Spinal cord (tissue), 10 donors: ENCODE measurements at places on chromosomes 5 and 9.
A peak's percentile ranks its signal among the peaks of the same experiment; 100 is the strongest.

DNA sequence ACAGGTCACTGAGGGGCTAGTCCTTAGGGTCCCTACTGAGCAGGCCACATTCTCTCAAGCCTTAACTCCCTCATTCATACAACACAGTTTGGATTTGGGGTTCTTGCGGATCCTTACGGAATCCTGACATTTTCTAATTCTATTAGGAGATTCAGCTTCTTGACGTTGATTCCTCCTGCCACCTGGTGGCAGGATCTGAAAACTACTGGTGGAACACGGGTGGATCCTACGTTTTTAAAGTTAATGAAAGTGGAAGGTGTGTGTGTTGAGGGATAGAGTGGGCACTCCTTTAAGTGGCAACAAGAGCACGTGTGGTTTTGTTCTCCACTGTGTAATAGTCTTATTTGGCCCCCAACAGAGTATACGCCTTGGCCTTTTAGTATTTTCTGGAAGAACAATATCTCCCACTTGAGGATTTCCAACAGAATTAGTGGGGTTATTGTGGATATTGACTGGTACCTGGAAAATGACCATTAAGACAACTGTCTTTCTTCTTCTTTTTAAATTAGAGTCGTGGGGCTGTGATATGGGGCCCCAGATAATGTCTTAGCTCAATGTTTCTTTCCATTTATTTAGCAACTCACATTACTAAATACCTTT is 25.2 kb downstream of the SLC28A3 start:
- peak; percentile 93 for DNase-seq

- DNase-seq: no peak
Measured at GRCh38 chr5:127019928-127020327, 10.4 kb downstream of the MARCHF3 start.

- DNase-seq: no peak
Measured at GRCh38 chr5:132760601-132761317, 13.5 kb downstream of the CCNI2 start.

DNA sequence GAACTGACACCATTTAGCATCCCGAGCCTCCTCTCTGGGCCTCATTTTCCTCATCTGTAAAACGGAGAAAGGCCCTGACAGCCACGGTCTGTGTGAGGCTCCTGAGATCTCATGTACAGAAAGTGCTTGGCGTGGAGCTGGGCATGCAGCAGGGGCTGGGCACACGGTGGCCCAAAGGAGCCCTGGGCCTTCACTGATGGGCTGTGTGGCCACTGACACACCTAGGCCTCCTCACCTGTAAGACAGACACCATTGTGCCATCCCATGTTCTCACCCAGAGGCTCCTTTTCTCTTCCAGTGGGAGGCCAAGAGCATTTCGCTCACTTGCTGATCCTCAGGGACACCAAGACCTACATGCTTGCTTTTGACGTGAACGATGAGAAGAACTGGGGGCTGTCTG is 1.6 kb downstream of the ORM1 start:
- DNase-seq: no peak

DNA sequence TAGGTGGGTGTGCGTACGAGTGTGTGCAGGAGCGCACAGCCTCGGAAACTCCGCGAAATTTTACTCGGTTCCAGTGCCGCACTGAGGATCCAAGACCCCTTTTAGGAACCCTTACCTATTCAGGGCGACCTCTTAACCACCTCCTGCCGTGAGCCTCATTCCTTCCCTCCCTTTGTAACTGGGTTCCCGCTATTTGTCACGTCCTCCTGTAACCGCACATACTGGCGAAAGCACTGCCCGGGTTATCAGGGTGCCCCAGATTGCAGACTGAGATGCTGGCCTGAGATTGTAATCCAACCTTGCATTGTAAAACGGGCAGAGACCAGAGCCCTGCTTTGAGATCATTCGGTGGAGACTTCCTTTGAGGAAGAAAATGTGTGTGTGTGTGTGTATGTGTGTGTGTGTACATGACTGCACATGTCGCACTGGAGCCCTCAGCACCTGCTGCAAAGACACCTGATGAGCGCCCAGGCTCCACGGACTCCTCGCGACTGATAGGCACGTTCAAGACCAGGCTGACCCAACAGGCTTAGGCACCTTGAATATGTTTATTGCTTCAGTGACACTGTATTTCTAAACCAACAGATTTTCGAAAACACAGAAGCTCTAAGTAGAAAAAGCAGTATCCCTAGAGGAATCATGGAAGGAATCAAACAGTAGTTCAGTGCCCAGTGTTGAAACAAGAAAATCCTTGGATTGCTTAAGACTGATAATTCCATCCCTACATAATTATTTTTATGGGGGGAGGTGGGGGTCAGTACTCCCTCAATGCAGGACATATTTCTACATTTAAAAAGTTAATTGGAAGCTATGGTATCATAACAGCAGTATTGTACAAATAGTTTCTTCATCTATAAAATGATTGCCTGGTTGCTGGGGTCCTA is 86.5 kb upstream of the TNFAIP8 start:
- DNase-seq: no peak

DNA sequence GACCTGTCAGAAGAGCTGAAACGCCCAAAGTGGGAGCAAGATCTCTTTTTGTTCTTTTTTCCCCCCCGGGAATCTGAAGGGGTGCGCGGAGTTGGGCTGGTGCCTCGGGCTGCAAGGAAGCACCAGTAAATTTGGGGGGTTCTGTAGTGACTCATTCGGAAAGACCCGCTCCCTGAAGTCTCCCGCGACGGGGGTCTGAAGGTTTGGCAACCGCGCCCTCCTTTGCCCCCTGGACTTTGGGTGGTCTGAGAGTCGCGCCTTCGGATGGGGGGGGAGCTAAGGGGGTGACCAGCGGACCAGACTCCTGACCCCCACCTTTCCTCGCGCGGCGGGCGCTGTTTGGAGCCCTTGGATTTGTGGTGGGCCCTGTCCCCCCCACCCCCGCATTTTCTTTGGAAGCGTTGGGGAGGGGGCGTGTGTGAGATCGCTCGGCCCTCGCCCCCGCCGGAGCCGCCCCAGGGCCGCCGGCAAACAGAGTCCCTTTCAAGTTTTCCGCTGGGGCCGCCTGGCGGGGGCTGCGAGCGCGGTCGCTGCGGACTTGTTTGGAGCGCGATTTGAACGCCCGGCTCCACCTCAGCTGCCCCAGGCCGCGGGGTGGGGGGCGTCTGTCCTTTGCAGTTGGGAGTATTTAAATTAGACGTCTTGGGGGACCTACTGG is 2.0 kb downstream of the CXXC5 start:
- DNase-seq: peak; percentile 74

GRCh38 chr9:126592461-126592860 is 21.3 kb upstream of the LMX1B start:
- DNase-seq: no peak

- DNase-seq: no peak
Measured at GRCh38 chr5:145775893-145776444, 59.2 kb downstream of the PRELID2 start.

DNA sequence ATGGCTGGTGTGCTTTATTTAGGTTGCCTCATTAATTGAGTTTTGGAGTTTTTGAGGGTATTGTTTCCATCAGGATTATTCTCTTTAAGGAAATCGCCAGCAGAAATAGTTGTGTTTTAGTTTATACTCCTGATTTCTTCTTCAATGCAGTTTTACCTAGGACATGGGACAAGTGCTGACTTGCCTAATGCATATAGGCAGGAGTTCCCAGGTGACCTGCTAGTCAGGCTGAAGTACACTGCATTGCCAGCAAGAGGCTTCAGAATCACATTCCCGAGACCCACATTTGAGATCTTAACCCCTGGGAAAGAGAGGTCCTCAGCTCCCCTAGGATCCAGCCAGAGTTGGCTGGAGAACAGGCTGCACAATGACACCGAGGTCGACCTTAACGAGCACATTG is 1.5 kb upstream of the OR1N2 start:
- DNase-seq: no peak

- peak; percentile 65 for DNase-seq
Measured at GRCh38 chr5:172162323-172162986, 25.6 kb downstream of the STK10 start.

DNA sequence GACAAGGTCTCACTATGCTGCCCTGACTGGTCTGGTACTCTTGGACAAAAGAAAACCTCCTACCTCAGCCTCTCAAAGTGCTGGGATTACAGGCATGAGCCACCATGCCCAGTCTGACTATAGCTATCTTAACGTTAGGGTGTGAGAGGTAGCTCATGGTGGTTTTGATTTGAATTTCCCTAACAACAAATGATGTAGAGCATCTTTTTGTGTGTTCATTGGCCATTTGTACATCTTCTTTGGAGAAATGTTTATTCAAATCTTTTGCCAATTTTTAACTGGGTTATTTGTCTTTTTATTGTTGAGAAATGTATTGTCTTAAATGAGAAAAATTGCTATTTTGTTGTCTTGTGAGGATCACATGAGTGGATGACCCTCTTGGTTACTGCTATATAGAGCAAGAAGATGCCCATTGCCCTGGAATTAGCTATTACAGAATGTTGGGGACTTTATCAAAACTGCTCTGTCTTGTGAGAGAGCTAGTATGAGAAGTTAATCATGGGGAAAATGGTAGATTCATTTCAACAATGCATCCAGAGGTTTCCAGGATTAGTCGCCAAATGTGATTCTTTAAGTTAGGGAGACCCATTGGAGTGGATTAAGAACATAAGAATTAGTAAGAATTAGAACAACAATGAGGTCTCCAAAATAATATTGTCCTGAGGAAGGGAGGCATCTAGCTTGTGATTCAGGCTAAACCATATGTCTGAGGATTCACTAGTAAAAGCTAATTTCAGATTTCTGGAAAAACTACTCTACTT is 124.3 kb upstream of the MOCS2 start:
- no peak for DNase-seq

DNA sequence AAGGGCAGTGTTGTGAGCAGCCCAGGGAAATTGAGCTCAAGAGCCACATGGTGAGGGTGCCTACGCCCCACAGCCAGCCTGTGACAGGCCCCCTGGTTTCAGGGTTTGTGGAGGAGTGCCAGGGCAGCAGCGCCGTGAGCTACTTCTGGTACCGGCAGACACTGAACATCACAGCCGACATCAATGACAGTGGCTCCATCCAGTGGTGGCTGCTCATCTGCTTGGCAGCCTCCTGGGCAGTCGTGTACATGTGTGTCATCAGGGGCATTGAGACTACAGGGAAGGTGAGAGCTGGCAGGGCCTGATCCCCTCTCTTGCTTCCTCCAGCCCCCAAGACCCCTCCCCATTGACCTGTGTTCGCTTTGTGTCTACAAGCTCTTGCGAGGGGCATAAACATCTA is 10.2 kb downstream of the SLC6A18 start:
- no peak for DNase-seq

GRCh38 chr5:58872670-58873273 is 289.9 kb downstream of the RAB3C start:
- DNase-seq: no peak

GRCh38 chr9:9997585-9997984 is 615.2 kb downstream of the PTPRD start:
- DNase-seq: no peak

- no peak for DNase-seq
Measured at GRCh38 chr5:2136728-2137333, 254.1 kb upstream of the IRX4 start.
